ENCODE measurements at places on chromosomes 5 and 9.

- DNase-seq = no peak
These were observed 27.5 kb upstream of the SLIT3 start for GRCh38 chr5:169328401-169328800.

- DNase-seq = no peak
These were observed 55.5 kb downstream of the GALNT12 start for GRCh38 chr9:98862936-98863335.

GRCh38 chr9:73219985-73220626, 68.4 kb downstream of the ANXA1 start:
- no peak for DNase-seq

DNA sequence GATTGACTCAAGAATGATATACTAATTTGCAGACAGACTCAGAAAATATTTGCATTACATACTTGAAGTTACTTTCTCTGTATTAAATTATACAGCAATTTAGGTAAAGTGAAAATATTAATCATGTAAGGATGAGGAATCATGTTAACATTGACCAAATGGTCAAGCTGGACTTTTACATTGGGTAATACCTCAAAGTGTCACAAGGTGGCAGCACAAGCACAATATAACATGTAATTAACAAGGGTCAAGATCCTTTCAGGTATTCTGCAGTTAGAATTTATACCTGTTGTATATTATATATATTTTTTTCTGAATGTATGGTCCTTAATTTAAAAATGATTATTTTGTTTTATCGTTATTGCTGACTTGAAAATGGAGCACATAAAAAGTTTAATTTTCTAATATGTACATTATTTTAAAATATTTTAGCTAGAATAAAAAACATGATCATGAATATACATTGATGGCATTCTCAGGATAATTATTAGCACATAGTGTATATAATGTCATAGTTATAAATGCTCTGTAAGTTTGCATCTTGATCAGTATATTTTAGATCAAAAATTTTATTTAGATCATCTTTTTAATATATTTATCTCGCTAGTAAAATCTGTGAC, 8.6 kb downstream of the HAPLN1 start:
- DNase-seq = no peak

DNA sequence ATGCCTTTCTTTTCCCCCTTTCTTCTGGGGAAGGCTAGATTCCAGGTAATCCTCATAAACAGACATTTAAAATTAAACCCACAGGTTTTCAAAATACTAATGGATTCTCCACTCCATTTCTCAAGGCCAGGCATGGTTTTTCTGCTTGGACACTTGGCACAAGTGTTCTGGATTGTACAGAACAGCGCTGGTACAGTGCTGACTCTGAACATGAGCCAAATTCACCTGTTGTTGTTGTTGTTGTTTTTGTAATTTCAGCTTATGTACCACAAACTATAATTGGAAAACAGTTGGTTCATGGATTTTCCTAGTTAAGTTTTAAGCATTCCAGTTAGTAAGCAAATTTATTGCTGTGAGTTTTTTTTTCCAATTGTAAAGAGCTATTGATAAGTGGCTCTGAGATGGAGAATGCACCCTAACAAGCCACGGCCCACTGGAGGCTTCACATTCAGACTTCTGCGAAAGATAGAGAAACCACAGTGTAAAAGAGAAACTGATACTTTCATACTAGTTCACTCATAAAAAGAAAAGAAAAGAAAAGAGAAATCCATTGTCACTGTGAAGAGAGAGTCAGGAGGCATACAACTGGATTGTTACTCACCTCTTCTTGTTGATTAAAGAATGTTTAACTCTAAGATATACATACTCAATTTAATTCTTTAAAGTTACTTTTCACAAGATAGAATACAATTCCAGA, 16.2 kb upstream of the ITGA1 start:
- no peak for DNase-seq

DNA sequence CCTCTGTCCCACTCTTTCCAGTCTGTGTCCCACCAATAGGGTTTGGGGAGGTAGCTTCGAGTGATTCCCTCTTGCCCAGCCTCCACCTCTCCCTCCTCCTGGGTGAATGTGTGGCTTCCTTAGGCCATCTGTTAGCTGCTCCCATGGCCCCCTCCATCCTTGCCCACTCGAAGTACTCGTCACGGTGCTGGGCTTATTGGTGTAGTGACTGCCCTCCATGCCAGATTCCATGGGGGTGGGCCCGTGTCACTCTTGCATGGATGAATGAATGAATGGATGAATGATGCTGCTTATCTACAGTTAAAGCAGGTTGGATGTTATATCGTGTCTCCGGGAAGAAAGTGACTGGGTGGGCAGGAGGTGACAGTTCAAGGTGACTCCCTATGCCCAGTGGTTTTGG, 19.1 kb downstream of the HMCN2 start:
- no peak for DNase-seq

DNA sequence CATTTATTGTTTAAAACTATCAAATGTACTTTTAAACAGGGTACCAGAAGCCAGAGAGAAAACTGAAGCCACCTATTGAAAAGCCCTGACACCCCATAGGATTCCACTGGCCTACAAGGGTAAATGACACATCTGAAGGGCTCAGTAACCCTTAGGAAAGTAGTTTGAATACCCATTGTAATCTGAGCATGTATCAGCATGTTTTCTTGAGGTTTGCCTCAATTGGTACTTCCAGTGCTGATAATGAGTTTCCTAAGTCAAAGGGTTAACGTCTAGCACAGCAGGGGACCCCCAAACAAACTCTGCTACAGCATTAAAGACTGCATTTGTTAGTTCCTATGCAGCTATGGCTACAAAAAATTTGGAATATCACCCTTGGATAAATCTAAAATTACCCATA, 657.1 kb downstream of the NR2F1-AS1 start:
- DNase-seq = no peak

- no peak for DNase-seq
These were observed 7.4 kb upstream of the RNF183 start for GRCh38 chr9:113310538-113310937.

DNA sequence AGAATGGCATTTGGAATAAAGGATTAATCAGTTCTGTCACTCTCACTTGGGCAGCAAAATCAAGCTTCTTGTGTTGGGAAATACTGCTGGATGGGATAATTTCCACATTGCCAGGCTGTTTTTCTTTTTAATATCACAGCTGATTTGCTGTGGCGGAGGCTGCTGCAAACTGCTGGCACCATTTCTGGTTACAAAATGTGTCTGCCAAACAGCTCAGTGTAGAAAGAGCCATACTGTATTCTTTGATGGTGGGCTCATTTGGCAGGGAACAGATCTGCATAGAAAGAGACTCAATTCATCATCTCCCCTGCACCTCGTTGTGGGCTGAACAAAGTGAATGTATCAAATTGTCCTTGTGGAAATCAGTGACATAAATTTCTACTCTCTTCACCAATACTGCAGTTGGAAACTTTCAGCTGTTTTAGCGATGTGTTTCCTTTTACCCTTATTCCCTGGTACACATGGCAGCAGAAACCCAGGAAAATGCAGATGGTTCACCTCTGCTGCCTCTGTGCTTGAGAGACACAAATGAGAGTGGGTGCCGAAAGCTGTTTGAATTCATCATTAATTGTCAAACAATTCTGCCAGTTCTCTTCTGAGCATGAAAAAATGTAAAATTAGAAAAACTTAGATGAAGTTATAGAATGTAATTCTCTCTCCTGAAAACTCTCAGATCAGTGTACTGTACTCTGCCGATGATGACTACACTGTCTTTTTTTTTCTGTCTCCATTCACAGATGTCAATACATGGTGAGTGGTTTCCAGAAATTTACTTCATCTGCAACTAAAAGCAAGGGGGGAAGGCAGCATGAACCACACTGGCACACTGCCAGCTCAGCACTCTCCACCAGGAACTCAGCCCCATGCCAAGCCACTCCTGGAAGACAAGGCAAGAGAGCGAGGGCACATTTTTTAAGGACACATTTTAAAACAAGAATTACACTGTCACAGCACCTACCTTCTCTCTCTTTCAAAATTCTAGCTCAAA, 75.0 kb downstream of the HMHB1 start:
- no peak for DNase-seq

DNA sequence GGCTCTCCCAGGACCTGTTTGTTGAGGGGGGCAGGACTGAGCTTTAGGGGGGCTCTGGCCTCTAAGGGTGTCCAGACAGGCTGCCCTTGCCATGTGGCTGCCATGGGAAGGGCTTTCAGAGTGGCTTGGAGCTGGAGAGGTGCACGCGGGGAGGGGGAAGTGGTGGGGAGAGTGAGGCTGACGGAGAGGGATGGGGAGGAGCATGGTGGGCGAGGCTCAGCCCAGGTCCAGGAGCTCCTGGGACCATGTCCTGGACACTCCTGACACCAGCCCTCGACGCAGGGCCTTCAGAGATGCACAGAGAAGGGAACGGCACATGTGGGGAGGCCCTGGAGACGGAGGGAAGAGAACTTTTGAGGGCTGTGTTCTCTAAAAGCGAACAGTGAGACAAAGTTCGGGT, 2.4 kb downstream of the SPAAR start:
- DNase-seq = no peak

DNA sequence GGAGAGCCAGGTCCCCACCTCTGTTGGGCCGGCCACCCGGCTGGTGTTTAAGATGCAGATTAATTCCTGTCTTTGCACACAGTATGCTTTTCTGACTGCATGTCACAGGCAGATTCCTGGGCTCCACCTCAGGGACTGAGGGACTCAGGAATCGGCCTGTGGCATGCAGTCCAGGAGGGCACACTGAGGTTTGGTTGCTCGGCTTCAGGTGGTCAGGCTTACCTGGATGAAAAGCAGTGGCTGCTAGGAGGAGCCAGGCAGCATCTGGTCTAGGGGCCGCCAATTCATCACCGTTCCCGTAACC, 1.1 kb downstream of the WDR5 start:
- DNase-seq = no peak

- DNase-seq = no peak
These were observed 23.4 kb upstream of the ORM1 start for GRCh38 chr9:114299286-114300152.

DNA sequence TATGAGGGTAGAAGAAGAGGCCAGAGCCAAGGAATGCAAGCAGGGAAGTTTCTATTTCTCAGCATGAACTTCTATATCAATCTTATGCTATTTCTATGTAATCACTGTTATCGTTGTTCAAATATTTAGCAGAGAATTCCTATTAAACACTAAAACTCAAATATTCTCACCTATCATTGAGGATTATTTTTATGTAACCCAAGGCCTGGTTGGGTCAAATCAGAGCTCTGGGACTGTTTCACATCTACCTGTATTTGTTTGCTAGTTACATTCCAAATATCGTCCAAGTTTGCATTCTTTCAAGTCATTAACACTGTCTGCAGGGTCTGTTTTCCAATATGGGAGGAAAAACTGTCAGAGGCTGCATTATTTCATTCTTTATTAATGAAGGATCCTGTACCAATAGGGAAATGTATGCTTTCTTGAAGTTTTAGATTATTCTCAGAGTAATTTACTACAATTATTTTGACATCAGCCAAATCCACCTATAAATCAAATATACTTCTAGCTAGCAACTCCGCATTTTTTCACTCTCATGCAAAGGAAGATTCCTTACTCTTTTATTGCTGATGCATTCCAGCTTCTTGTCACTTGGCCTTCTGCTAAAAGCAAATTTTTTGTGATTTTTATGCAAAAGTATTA, 52.2 kb downstream of the LURAP1L start:
- DNase-seq = no peak

- DNase-seq = no peak
These were observed 148.8 kb downstream of the MTX3 start for GRCh38 chr5:79842006-79842881.

- DNase-seq = no peak
These were observed 47.3 kb downstream of the PRLR start for GRCh38 chr5:35182910-35183535.

DNA sequence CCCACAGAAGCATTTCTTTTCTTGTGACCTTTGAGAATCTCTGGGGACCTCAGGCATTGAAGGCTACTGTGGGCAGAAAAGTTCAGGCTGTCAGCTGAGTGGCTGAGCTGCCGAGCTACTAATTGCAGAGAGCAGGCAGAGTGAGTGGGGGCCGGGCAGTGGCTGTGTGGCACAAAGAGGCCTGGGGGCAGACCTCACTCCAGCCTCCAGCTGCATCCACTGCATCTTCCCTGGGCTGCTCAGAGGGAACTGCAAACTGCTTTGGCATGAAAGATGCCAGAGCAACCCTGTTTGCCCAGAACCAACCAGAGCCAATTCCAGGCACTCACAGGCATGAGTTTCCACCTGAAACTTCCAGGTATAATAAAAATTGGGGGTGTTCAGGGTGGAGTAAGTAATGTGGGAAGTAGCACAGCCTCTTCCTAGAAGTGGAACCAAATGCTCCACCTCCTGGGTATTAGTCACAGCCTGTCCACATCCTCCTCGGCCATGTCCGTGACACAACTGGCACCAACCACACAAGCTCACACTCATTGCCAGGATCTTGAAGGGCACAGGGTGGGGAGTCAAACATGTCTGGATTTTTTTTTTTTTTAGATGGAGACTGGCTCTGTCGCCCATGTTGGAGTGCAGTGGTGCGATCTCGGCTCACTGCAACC, 548.9 kb downstream of the BNC2 start:
- DNase-seq = no peak

- DNase-seq = no peak
These were observed 184.9 kb upstream of the IL12B start for GRCh38 chr5:159515197-159515596.

GRCh38 chr9:36584620-36585460, 12.1 kb downstream of the MELK start:
- no peak for DNase-seq

- no peak for DNase-seq
These were observed 144.6 kb downstream of the CACNA1B start for GRCh38 chr9:138022121-138022741.

GRCh38 chr5:65760504-65761275, 38.7 kb downstream of the NLN start:
- peak; percentile 47 for DNase-seq

DNA sequence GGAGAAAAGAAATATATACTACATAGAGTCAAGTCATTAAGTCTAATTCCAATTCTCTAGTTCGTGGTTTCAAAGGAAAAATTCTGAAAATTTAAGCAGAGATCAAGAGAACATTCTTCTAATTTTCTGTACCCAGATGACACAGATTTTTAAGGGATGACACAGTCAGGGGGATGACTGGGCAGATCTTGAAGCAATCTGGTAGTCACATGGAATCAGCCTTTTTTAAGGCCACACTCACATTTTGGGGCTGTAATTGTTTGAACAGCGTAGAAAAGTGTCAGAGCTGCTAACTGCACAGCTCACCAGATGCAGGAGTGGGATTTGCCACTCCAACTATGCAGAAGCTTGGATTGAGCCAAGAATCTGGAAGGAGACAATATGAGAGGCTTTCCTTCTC, 20.4 kb downstream of the PDE4D start:
- DNase-seq = no peak

- DNase-seq = no peak
These were observed at the start of gene SH3RF2 for GRCh38 chr5:145936401-145937131. Gene SH3RF2, plus strand, starts transcription at chr5:145936578. Its CDS starts 1,351 bp downstream, at chr5:145937929.

Measured in activated effector memory CD4-positive, alpha-beta T cell treated with Interleukin-2 at 50 U/mL for 16 hours (primary cell).